Natural killer cell (primary cell): ENCODE measurements at places on chromosomes 12 and 14.

- DNase-seq = no peak
These were observed 8.7 kb downstream of the DRAM1 start for GRCh38 chr12:101885912-101886561.

DNA sequence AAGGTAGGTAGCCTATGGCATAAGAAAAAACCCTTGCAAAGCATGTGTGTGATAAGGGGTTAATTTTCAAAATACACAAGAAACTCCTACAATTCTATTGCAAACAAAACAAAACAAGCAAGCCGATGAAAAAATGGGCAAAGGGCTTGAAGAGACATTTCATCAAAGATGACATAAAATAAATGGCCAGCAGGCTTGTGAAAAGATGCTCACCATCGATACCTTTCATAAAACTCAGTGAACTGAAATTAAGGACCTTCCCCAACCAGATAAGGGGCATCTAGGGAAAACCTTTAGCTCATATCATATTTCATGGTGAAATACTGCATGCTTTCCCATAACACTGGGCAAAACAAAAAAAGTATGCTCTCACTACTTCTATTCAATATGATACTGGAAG is 131.2 kb downstream of the PPM1H start:
- DNase-seq = no peak

DNA sequence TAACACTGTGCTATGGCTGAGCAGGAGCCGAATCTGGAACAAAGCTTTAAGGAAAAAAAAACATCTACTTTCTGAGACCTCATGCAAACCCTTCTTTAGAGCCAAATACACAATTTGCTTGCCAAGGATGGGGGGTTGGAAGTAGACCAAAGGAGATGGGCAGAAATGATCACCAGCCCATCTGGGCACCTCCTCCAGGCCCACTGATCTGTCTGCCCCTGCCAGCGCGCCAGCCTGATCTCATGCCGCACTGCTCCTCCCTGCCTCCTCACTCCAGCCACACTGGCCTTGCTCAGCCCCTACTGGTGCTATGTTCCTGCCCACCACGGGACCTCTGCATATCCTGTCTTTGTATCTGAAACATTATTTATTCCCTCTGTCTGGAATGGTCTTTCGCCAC is 24.8 kb upstream of the RAB35 start:
- DNase-seq = no peak

DNA sequence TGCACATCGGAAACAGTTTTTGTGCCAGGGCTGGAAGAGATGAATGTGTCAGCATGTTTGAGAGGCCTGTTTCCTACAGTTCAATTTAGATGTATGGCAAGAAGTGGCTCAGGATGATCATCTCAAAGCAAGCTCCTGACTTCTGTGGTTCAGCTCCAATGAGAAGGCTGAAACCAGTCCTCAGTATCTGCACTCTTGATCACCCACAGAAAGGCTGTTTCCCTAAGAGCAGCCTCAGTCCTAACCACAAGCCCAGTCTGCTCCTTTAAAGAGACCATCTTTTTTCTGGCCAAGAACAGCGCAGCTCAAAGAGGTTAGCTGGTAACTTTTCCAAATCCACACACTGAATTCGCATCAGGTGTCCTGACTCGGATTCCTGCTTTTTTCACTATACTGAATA is 19.2 kb downstream of the CSRP2 start:
- no peak for DNase-seq

DNA sequence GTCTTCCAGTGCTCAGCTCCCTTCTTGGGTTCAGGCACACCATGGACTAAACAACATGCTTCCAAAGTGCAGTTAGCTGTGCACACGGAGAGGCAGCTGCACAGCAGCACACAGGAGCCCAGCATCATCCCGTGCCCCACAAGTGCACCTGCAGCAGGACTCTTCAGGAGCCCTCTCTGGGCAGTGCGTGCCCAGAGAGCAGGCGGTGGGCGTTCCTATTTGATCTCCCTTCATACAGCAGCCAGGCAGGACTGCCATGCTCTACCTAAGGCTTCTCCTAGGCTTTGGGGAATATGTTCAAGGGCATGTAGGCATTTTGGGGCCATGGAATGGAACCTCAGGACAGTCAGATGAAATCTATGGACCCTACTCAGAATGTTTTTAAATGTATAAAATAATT is 35.5 kb downstream of the ANO2 start:
- no peak for DNase-seq

GRCh38 chr12:4164559-4165558 is 108.7 kb upstream of the CCND2 start:
- peak; percentile 45 for DNase-seq

DNA sequence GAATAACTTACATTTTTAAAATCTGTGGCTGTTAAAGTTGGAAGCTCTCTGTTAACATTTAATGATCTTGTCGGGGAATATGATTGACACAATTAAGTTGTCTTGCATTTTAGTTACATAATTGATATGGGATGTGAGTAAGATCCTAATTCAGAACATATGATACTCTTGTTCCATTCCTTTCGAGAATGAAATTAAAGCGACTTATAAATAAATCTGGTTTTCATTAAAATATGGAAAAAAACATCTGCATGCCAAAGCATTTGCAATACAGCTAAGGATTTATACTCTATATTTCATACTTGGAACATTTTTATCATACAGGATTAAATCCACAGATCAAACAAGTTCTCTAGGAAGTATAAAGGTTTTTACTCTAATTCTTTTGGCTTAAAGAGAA is 52.0 kb downstream of the SLC38A6 start:
- no peak for DNase-seq

GRCh38 chr14:21240417-21240816 is 28.8 kb downstream of the HNRNPC start:
- DNase-seq = no peak

DNA sequence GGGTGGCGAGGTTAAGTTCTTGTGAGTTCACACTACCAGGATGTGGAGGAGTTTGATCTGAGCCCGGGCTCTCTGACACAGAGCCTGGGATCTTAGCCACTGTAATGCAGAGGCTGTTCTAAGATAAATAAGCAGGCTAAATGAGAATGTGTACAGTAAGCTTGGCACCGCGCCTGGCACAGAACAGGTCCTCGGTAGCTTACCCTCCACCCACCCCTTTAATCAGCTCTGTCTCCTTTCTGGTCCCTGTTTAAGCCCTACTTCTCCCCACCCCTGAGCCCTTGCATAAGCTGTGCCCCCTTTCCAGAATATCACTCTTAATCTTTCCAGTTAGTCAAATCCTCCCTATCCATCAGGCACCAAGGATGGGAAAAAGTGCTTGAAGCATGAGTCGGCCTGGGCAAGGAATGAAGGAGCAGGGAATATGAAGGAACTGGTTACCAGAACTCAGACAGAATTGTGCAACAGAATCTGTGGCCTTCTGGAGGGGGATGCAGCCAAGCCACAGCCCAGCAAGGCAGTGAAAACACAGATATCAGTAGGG is 32.8 kb upstream of the CMKLR1 start:
- no peak for DNase-seq
